Activated CD4-positive, CD25-positive, alpha-beta regulatory T cell treated with anti-CD3 and anti-CD28 coated beads, Interleukin-2, amount 50 U/mL, for 24 hours (primary cell): ENCODE measurements at places on chromosomes 11 and 22.

- ATAC-seq = no peak
Observed at GRCh38 chr11:1928891-1929541, 9.5 kb downstream of the TNNT3 start.

DNA sequence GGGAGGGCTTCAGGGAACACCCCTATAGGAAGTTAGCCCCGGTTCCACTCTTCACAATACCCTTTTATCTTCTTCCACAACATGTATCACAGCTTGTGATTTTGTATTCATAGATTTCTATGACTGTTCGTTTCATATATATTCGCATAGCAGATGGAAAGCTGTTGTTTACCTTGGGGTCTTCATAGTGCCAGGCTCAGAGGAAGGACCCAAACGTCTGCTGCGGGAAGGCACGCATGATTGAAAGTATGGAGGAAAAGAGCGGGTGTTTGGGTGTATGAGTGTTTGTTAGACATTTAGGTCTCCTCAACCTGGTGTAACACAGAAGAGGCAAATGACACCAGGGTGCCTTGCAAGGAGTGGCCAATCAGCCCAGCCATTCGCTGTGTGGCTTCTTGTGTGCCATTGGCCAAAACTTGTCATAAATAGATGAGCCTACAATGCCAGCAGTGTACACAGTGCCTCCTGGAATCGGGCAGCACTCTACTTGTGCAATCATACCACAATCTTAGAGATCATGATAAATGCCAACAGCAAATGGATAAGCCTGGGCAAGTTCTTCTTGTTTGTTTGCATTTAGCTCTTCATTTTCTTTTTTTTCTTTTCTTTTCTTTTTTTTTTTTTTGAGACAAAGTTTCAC, 10.9 kb upstream of the ADA2 start:
- ATAC-seq = no peak

- ATAC-seq = no peak
Observed at GRCh38 chr11:104206936-104207335, 43.0 kb upstream of the PDGFD start.

- no peak for ATAC-seq
Observed at GRCh38 chr22:49019737-49020713, 807.6 kb downstream of the BRD1 start.

DNA sequence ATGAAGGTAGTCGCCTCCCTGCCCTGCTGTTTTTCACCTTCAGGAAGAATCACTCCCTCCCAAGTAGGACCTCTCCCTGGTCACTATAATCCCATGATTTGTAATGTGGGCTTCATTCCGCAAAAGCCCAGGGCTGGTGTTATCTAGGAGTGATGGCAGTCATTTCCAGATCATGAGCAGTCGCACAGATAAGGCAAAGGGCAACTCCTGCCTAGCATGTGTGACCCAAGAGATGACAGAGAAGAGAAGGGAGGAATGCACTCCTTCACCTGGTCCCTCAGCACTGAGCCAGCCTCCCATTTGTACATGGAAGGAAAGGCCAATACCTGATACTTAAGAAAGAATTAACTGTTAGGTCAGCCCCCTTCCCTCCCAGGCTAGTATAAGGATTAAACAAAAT, 102.9 kb downstream of the RPL27A start:
- no peak for ATAC-seq

DNA sequence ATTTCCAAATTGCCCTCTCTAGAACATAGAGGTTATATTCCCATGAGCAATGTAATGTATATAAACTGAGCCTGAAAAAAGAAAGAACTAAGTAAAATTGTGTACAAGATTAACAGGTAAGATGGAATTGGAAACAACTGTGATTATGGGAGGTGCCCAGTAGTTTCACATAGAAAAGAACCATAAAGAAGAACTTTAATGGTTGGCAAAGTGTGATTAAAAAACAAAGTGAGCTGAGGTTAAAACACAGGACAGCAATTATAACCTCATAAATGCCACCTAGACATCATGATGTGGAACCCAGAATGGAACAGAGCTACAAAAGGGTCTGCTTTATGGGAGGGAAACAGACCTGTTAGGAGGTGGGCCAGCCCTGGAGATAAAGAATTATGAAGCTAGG, 58.6 kb downstream of the CYB5R2 start:
- no peak for ATAC-seq

DNA sequence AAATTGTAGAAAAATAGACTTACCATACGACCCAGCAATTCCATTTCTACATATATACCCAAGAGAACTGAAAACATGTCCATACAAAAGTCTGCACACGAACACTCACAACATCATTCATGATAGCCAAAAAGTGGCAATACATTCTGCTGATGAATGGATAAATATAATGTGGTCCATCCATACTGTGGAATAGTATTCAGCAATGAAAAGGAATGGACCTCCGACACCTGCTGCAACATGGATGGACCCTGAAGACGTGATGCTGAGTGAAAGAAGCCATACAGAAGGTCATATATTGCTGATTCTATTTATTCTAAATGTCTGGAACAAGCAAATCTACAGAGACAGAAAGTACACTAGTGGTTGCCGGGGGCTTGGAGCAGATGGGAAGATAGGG, 19.2 kb downstream of the CPT1A start:
- ATAC-seq = no peak

- ATAC-seq = peak; percentile 78
Observed at GRCh38 chr11:72676861-72677341, 2.7 kb upstream of the PDE2A start.
